ENCODE measurements at places on chromosomes 6 and 20. TPM values are rescaled to one million over a fixed set of nuclear protein-coding genes. Genes with fewer than 3 reads are reported as not detected.
A peak's percentile ranks its signal among the peaks of the same experiment; 100 is the strongest.

Gene SLC13A3
- 1.5 TPM for total RNA-seq

DNA sequence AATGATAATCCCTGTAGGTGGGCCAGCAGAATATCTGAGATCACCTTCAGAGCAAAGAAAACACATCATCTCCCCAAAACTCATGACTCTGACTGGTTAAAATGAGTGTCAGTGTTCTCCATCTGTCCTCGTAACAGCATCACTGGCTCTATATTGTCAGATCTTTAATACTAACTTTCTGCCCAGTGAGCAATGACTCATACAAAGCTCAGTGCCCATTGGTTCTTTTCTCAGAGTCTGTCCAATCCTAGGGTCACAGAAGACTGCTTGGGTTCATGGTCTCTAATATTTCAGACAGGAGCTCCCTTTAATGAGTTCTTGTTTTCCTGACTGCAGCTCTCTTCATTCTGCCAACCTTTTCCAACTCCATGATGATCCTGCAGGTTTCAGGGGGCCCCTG is 36.4 kb downstream of the HLA-DPB1 start:
- no peak for DNase-seq

DNA sequence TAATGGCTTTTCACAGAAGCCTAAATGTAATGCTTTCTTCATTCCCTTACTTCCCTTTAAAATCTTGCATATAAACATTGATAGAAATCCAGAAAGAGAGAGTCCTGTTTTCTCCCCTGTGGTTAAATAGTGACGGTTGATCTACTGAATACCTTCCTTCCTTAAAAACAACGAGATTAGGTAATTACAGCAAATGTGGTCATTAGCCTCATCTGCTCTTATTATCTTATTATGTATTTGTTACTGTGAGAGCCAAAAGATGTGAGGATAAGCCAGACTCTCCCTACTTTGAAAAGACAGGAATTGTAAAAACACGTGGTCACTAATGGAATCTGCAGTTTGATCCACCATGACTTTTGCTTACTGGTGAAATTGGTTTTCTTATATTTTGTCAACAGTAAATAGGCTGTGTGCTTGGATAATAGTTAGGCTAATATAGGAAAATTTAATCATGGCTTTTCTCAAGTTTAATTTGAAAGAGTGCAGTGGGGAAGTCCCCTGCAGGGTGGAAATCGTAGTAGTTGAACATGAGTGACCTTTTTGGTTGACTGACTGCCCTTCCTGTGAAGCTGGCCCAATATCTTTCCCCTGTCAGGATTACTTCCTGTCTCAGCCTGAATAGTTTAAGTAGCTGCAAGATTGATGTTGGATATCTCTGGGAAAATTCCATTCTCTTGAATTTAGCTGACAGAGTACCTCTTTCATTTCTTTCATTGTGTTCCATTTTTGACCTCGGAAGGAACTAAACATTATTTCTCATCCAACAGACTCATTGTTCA is 62.8 kb downstream of the JARID2 start:
- no peak for DNase-seq

GRCh38 chr6:40394381-40394780 is 192.8 kb downstream of the LRFN2 start:
- no peak for DNase-seq

- DNase-seq = no peak
These were observed 675.1 kb upstream of the MMS22L start for GRCh38 chr6:97958134-97958533.

DNA sequence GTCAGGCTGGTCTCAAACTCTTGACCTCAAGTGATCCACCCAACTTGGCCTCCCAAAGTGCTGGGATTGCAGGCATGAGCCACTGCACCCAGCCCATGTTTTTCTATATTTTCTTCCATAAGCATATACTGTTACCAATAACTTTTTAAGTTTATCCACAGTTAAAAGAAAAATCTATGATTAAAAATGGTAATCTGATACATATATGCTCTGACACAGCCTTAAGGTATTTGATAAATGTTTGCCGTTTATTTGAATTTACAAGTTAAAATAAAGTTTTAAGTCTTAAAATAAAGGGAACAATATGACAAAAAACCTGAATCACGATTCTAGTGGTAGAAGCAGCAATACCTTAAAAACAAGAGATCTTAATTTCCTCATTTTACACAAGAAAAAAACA is 5.2 kb downstream of the STK38 start:
- DNase-seq = no peak

DNA sequence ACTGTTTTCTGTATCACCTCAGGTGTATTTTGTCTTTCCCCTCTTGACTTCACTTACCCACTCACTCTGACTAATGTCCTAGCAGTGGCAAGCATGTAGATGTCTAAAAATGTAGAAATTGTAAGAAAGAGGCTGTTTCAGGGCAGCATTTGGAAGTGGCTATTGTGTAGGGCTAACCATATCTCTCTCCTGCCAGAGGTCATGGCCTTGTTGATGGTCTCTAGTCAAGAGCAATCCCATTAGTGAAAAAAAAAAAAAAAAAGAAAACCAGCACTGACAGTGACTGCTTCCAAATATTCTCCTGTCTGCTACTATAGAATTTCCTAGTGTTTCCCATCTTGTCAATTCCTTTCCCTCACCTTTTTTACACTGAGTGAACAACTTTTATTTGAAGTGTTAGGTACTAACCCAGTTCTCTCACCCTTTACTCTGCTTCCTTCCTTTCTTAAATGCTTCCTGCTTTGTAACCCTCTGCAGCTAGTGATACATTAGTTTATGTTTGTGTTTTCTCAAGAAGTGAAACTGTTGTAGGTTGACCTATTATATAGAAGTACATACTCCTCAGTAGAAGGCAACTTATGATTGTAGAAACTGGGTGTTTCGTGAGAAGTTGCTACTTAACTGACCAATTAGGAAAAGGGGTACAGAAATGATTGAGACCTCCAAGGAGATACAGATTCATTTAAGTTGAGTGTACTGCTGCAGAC is 174.1 kb upstream of the PTPRK start:
- DNase-seq = no peak

GRCh38 chr20:33014336-33015113 is 7.0 kb downstream of the BPIFB2 start:
- no peak for DNase-seq

Gene ANKRD66
- not detected for total RNA-seq

DNA sequence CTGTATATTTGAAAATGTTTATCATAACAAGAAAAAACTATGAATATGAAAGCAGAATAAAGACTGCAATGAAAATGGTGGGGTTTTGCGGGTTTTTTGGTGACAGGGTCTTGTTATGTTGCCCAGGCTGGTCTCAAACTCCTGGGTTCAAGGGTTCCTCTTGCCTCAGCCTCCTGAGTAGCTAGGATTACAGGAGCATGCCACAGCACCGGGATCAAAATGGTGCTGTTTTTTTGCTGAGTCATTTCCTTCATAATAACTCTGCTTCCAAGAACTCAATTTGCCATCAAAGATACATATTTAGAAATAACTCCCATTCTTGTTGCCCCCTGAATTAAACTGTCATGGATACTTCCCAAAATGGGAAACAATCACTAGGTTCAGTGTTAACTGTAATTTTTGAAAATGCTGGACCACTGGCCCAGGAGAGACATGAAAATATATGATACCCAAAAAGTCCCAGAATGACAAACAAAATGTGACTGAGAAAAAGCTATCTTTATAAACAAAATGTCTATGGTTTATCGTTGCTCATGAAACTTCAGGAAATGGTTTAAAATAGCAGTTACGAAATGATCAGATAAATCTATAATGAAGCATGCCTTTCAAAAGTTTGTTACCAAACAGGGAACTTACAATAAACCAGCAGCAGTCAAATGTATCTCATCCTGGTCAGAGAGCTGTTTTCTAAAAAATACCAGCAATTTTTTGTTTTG is 32.2 kb downstream of the ILRUN start:
- DNase-seq = no peak

GRCh38 chr6:170182781-170183120 is 108.1 kb downstream of the DLL1 start:
- DNase-seq = no peak

- peak; percentile 37 for DNase-seq
These were observed 53.1 kb downstream of the PSMG4 start for GRCh38 chr6:3311826-3312225.

GRCh38 chr20:23163562-23163961 is 77.4 kb upstream of the CD93 start:
- no peak for DNase-seq

GRCh38 chr20:5973172-5973571 is 22.7 kb downstream of the MCM8 start:
- no peak for DNase-seq

GRCh38 chr20:35248641-35249475 is 22.4 kb downstream of the MMP24 start:
- no peak for DNase-seq

Measured in mesenteric fat pad (tissue), 1 donor.